ENCODE measurements at places on chromosomes 12 and 14. TPM values are rescaled to one million over a fixed set of nuclear protein-coding genes. Genes with fewer than 3 reads are reported as not detected.

The DIO2 gene
- not detected for total RNA-seq

The SIX1 gene
- total RNA-seq = not detected

GRCh38 chr14:21098076-21098891 is at the start of gene ZNF219:
Gene ZNF219 (minus strand): TSS chr14:21098655. CDS start chr14:21093591, 5,064 bp downstream.
- H3K27me3 ChIP-seq = no peaks in the 10 kb centered on the region
- peaks cover 11% of the 10 kb centered on the region for H3K4me1 ChIP-seq
- H3K4me3 ChIP-seq = peak within 1 kb of the TSS; percentile 58
- DNase-seq = peak; percentile 46

GRCh38 chr12:96454396-96454795 is 35.0 kb upstream of the CFAP54 start:
- H3K27me3 ChIP-seq = no peaks in the 10 kb centered on the region
- no peak overlapping the region for H3K4me3 ChIP-seq
- H3K4me1 ChIP-seq = no peaks in the 10 kb centered on the region
- no peaks in the 10 kb centered on the region for H3K36me3 ChIP-seq
- no peak overlapping the region for H3K27ac ChIP-seq
